ENCODE measurements at places on chromosomes 12 and 14. TPM values are rescaled to one million over a fixed set of nuclear protein-coding genes. Genes with fewer than 3 reads are reported as not detected.

DNA sequence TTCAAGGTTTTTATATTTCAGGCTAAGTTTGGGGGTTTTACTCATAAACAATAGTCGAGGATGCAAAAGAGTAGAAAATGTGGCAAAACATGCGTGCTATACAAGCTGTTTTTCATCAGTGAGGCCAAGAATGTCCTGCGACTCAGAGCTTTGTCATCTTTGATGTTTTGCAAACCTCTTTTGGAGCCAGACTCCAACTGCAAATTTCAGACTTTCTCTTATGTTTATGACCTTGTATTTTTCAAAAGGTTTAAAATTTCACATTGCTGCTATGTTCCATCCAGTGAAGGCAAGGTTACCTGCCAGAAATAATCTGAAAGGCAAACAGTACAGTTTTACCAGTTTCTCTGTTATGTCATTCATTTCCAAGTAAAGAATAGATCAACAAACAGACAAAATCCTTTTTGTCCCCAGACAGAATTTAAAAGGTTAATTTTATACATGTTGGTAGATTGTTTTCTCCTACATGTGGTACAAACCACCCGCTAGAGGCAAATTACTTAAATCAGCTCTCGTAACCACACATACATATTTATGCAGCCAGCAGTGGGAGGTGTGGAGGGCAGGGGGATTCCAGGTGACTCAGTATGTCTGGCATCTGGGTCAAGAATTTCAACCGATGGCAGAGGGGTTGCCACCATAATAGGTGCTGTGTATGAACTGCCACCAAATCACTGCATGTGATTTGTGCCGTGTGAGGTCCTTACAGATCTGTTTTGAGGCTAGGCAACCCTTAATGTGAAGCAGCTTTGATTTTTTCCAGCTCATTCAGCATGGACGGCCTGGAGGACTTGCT lies 119.8 kb upstream of the CPM start:
- DNase-seq, result peak; percentile 33

GRCh38 chr12:50222275-50222783 lies 55.2 kb upstream of the CERS5 start:
- peak; percentile 82 for DNase-seq

DNA sequence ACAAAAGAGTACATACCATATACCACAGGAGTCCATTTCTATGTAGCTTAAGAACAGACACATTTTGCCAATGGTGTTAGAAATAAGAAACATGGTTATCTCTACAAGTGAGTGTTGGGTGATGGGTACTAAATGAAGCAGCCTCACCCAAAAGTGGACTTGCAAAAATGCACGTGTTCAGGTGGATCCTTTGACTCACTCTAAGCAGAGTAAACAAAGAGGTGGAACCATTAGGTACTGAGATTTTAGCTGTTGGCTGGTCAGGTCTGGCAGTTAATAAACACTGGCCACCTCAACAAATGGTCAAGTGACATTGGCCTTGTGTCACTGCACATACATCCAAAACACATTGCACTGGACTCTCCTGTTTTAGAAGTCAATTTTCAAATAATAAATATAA lies 27.6 kb downstream of the EVL start:
- no peak for DNase-seq

- DNase-seq, result no peak
Observed at GRCh38 chr12:57273516-57273915, 22.5 kb upstream of the STAC3 start.

- DNase-seq, result no peak
Observed at GRCh38 chr12:48512855-48513254, 12.6 kb upstream of the OR8S1 start.

The OVCH1 gene
- not detected for total RNA-seq

- peak; percentile 10 for DNase-seq
Observed at GRCh38 chr12:68042212-68042699, 53.0 kb downstream of the IFNG-AS1 start.

The SYNDIG1L gene
- not detected for total RNA-seq

DNA sequence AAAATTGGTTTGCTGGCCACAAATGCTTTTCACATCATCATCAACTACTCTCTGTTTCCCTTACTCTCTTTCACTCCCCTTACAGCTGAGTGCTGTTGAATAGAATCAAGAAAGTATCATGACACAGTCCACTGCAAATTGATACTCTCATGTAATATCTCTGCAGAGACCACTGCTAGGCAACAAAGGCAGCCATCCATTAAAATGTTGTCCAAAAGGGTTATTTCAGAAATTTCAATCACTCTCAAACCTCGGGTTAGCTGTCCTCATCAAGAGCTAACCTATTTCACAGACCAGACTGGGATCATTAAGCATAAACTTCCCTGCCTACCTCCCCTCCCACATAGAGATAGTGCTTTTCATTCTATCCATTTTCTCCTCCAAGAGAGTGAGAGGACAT lies 186.7 kb downstream of the PLCZ1 start:
- DNase-seq, result no peak

- no peak for DNase-seq
Observed at GRCh38 chr14:102140750-102141145, 1.1 kb downstream of the WDR20 start.

The SERPINA9 gene
- total RNA-seq, result not detected

The SERPINA1 gene
- total RNA-seq, result 0.23 TPM

The CBLN3 gene
- 1.0 TPM for total RNA-seq

The PYGL gene
- total RNA-seq, result 99.6 TPM

GRCh38 chr14:93105362-93105761 lies 10.4 kb downstream of the ITPK1 start:
- DNase-seq, result no peak

- DNase-seq, result peak; percentile 10
Observed at GRCh38 chr14:31950764-31951637, 126.1 kb upstream of the ARHGAP5 start.

All from dermis blood vessel endothelial cell (primary cell).